Osteoblast (primary cell): ENCODE measurements at places on chromosomes 6 and 20. TPM values are rescaled to one million over a fixed set of nuclear protein-coding genes. Genes with fewer than 3 reads are reported as not detected.

GRCh38 chr6:71733970-71734899 is 152.1 kb upstream of the RIMS1 start:
- H3K4me1 ChIP-seq: peaks cover 7% of the 10 kb centered on the region
- no peak overlapping the region for H3K27ac ChIP-seq
- H3K27me3 ChIP-seq: no peaks in the 10 kb centered on the region

GRCh38 chr6:159033160-159034049 is 11.4 kb downstream of the TAGAP start:
- H3K27me3 ChIP-seq: no peaks in the 10 kb centered on the region
- H3K36me3 ChIP-seq: no peaks in the 10 kb centered on the region
- H3K4me1 ChIP-seq: no peaks in the 10 kb centered on the region
- no peak for DNase-seq
- H3K27ac ChIP-seq: no peak overlapping the region

The FOXF2 gene
- total RNA-seq: 1.1 and 2.1 TPM in 2 replicates

The SIRPA gene
- total RNA-seq: 13.8 and 15.9 TPM in 2 replicates

The HEY2 gene
- 2.2 and 2.4 TPM in 2 replicates for total RNA-seq
